ENCODE measurements at places on chromosomes 1 and 21.

GRCh38 chr1:247642742-247643141, 36.8 kb downstream of the OR13G1 start:
- no peak for DNase-seq

GRCh38 chr1:208248991-208249696, 5.0 kb upstream of the PLXNA2 start:
- DNase-seq = no peak

GRCh38 chr1:241323514-241324195, 33.4 kb downstream of the RGS7 start:
- DNase-seq = peak; percentile 22

- no peak for DNase-seq
Observed at GRCh38 chr21:39468559-39468958, 16.8 kb downstream of the SH3BGR start.

GRCh38 chr21:38351176-38351959, 94.6 kb downstream of the KCNJ15 start:
- DNase-seq = no peak

DNA sequence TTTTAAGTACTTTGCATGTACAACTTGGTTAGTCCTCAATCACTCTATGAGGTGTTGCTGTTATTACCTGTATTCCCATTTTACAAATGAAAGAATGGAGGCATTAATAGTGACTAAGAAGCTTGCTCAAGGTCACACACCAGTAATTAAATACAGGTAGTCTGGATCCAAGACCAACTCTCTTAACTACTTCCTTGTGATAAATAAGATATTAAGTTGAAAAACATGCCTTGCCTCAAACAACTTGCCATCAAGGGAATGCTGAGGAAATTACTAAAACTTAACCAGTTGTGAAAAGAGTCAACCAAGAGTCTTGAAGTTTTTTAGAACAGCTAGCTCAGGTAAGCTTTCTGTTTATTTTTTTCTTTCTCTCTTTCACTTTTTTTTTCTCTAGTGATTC, 21.0 kb upstream of the LAMC1 start:
- no peak for DNase-seq

- DNase-seq = peak; percentile 45
Observed at GRCh38 chr1:63454269-63454668, 68.8 kb downstream of the ITGB3BP start.

DNA sequence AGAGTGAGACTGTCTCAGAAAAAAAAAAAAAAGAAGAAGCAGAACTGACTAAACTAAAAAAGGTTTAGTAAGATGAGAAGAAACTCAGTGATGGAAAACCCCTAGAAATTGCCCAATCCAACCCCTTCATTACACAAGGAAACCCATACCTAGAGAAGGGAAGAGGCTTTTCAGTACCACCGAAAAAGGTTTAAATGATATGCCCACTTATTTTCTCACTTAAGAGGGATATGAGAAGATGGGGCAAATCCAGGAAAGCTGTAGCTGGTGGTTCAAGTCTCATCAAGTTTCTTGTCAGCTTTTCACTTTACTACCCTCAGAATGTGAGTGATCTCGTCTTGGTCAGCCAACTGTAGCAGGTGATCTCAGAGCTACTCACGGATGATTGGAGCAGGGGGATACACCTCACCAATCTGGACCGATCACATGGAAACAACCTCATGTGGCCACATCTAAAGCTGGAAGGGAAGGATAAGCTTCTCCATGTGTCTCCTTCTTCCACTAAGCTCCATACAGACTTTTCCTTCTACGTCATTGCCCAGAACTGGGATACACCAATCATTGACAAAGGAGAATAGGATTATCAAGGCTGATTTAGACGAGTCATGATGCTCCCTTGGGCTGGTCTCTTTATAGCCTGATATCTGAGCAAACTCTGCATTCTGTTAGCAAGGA, 126.7 kb upstream of the POU3F1 start:
- DNase-seq = no peak

DNA sequence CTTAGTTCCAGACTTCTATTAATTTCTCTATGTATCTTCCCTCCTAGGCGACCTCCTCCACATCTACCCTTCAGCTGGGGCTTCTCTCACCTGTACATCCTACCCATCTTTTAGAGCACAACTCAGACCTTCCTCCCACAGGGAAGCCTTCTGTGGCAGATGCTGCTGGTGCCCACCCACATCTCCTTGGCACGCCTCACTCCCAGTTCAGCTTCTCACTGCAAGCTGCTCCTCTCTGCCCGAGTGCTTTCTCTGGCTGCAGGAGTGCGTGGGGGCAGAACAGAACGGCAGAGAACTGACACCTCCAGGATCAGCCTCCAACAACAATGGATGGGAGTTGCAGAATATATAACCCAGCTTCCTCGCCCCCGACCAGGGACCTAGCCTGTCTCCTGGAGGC, 36.5 kb downstream of the ZBTB18 start:
- no peak for DNase-seq
